ENCODE measurements at places on chromosomes 1 and 21.

- DNase-seq, result no peak
Observed at GRCh38 chr1:43831851-43832250, 101.8 kb upstream of the ARTN start.

DNA sequence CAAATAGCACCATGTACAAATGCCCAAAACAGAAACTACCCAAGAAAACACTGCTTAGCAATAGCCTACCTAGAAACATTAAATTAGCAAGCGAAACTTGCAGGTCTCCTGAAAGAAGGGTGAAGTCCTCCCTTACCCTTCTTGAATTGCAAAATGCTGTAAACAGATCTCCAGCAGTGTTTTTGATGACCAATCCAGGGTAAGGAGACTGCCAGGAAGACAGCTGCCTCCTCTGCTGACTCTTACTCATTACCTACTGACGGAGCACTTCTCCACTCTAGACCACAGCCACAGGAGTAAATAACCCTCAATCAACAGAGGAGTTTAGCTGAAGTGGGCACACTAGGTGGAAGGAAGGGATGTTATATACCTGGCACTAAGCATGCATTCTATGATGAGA, 32.2 kb upstream of the GADD45A start:
- no peak for DNase-seq

- DNase-seq, result peak; percentile 98
Observed at GRCh38 chr1:172821609-172822274, 162.8 kb downstream of the FASLG start.

DNA sequence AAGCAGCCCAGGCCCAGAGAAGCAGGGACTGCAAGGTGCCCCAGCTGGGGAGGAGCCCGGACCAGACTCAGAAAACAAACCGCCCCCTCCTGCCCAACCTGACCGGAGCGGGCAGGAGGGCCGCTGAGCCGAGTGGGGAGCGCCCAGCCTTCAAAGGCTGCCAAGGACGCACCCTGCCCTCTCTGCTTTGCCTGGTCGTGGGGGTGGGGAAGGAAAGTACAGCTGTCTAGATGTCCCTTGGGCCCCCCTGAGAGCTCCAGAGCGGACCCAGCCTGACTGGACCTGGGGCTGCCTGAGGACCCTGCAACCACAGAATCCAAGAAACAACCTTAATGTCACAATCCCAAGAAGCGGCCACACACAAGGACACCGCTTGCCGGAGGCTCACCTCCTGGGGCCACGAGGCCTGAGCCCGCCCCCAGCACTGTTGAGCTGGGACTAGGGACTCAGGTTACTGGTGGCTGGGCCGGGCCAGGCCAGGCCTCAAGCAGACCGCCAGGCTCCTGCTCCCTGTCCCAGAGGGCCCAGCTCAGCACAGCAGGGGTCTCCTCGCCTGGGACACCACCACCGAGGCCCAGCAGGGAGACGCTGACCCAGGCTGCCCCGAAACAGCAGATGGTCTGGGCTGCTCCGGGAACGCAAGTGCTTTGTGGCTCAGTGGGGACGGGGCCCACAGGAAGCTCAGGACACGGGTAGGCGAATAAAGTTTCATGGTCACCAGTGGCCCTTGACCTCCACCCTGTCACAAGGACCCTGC, 1.4 kb downstream of the DVL1 start:
- no peak for DNase-seq

GRCh38 chr1:2170211-2170610, 24.4 kb downstream of the FAAP20 start:
- no peak for DNase-seq

GRCh38 chr21:21969211-21969610, 971.0 kb downstream of the NCAM2 start:
- DNase-seq, result no peak

- DNase-seq, result no peak
Observed at GRCh38 chr1:96804648-96805047, 83.1 kb downstream of the PTBP2 start.

DNA sequence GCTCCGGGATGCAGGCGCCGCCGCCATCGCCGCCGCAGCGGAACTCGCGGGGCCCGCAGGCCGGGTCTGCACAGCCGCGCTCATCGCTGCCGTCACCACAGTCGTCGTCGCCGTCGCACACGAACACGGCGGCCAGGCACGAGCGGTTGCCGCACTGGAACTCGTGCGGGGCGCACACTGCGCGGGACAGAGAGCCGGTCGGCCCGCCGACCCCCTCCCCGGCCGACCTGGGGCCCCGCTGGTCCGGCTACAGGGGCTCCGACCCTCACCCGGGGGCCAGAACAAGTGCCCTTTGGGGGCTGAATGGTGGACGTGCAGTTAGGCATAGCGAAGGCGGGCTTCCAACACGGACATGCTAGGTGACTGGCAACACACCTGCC, 38.6 kb upstream of the MAGOH start:
- no peak for DNase-seq

DNA sequence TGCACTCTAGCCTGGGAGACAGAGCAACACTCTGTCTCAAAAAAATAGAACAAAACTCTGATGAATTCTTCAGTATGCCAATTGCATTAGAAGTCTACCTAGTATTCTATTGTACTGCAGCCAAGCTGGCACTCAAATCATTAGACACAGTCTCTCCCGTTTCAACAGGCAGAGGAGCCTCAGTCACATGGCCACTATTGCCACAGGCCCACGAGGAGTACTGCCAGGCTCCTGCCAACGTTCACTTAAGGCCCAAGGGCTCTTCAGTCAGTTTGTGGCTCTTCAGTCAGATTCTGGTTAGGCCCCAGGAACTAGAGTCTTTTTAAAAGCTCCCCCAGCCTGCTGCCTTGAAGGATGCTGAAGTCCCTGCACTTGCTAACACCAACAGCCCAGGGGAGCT, 73.4 kb downstream of the SH3BGR start:
- no peak for DNase-seq

DNA sequence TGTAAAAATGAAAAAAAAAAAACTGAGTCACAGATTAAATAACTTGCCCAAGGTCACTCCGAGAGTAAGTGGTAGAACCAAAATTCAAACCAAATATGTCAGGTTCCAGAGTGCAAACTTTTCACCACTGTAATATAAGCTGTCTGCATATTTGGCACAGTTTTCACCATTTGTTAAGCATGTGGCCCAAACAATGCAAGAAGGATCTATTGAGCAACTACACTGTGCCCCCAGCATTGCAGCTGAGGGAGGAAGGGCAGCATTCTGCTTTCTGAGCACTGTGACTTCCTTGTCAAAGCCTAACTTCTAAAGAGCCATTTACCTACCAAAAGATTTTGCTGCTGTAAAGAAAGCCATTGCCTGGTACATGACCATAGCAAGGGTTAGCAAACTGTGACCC, 133.4 kb downstream of the SYT2 start:
- DNase-seq, result no peak

- no peak for DNase-seq
Observed at GRCh38 chr21:27021801-27022200, 54.9 kb upstream of the ADAMTS5 start.

DNA sequence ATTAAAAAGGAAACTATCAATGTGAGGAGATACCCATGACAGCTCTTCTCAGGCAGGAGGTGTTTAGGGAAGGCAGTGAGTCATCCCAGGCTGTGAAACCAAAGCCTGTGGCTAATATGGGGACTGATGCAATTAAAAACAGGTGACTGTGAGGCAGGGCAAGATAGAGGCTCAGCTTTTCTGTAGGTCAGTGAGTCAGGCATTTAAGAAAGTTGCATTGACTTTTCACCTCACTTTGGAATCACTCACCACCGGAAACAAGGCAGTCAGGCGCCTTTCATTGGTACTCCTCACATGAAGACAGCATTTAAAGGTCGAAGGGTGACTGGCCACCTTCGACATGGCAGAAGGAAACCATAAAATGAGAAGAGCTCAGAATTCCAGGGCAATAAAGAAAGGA, 54.5 kb downstream of the PAPPA2 start:
- DNase-seq, result no peak

- no peak for DNase-seq
Observed at GRCh38 chr1:30024411-30025195, 698.8 kb downstream of the MATN1 start.

DNA sequence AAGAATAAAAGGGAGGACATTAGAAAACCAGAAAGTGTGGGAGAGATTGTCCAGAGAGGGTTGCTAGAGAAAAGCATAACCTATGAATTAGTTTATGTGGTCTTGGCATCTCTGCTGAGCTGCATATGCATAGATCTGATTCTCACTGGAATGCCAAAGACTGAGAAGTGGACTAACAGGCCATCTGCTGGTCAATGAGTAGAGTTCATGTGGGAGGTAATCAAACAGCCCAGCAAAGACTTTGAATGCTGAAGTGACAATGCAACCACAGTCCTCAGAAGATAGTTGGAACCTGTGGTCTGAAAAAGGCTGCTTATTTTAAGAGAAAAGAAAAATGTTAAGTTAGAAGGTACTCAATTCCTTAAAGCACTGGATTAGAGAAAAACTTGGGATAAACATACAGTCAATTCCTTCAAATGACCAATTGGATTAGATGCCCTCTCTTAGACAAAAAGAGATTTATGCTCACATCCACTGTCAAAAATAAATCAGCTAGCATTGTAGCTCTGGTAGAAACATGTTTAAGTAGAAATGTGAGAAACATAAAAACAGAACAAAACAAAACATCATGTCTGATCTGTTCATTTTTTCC, 382.8 kb downstream of the AMY1C start:
- peak; percentile 26 for DNase-seq

DNA sequence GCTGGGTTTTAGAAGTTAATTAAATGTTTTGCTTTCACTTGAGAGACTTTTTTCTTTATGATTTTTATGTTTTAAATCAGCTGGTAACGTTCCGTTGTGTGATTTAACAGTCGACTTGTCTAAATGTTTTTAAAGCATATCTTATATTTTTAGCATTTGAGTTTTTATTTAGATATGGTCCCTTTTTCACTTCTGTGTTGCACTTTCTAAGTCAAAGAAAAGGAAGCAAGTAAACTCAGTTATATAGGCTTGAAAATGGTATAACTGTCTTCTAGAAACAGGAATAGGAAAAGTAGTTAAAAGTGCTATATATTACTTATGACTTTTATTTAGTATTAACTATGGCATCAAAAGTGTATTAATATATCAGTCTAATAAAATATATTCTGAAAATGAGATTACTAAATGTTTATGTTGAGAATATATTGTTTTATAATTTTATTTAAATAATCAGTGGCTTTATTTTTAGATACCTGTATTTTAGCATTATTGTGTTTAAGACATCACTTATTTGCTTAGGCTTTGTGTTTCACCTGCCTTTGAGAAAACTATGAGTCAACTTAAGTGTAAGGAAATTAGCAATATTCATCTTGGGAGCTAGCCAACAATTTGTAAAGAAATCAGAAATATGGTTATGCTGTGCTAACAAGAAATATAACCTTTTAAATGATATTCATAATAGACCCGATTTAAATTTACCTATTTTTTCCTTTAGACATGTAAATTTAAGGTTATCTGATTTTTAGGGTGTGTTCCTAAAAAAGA, 60.5 kb downstream of the RABGAP1L start:
- DNase-seq, result no peak

GRCh38 chr1:65821386-65821785, 28.7 kb downstream of the PDE4B start:
- DNase-seq, result no peak

- DNase-seq, result no peak
Observed at GRCh38 chr1:157482174-157482573, 70.1 kb downstream of the FCRL5 start.

GRCh38 chr1:60672449-60672848, 409.9 kb upstream of the NFIA start:
- DNase-seq, result no peak

GRCh38 chr1:41416552-41417334, 55.5 kb downstream of the FOXO6 start:
- DNase-seq, result peak; percentile 58

DNA sequence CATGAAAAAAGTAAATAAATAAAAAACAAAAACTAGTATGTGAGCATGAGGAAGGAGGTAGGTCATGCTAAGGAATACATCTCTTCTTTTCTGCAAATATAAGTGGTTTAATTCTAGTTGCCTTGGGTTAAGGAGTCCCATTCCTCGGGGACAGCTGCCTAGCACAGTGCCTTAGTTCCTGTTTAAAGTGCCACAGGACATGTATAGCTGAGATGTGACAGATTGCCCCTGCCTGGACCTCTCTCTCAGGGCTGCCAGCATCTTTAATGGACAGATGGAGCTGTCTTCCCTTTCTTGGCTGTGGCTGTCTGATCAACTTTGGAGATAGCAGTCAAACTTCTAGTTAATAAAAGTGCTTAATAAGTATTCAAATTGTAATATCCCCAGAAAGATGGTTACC, 50.0 kb downstream of the TSEN15 start:
- no peak for DNase-seq

GRCh38 chr1:9438431-9439073, 100.7 kb upstream of the SLC25A33 start:
- no peak for DNase-seq

GRCh38 chr1:43282220-43283195, 2.9 kb downstream of the C1orf210 start:
- no peak for DNase-seq

GRCh38 chr21:22890656-22891055, 1892.4 kb downstream of the NCAM2 start:
- no peak for DNase-seq

- DNase-seq, result peak; percentile 64
Observed at GRCh38 chr1:115980998-115981993, 5.0 kb downstream of the SLC22A15 start.

- DNase-seq, result no peak
Observed at GRCh38 chr21:42157606-42158310, 61.2 kb upstream of the ABCG1 start.

DNA sequence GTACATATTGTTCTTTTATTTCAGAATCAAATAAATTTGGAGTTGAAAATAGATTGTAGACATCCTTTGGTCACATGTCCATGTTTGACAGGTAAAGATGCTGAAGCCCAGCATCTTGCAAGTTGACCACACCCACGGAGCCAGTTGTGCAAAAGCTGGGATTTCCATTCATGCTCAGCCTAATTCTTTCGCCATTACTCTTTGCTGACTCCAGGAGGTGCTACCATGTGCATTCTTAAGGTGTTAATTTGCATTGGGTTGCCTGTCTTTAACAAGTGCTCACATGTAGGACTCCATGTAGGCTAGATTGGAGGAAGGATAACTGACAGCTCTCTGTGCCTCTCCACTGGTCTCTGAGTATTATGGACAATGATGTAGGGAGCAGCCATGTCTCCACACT, 660.7 kb downstream of the LMO4 start:
- no peak for DNase-seq

DNA sequence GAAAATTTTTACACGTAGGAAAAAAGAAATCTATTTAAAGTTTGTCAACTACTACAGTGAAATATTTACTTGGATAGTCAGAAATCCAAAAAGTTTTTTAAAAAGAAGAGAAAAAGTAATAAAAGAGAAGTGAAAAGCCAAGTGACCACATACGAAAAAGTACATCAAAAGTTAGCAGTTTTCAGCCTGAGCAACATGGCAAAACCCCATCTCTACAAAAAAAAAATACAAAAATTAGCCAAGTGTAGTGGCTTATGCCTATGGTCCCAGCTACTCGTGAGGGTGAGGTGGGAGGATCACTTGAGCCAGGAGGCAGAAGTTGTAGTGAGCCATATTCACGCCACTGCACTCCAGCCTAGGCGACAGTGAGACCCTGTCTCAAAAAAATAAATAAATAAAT, 5.2 kb upstream of the MR1 start:
- DNase-seq, result no peak

GRCh38 chr1:161768986-161769672, 3.0 kb downstream of the ATF6 start:
- DNase-seq, result no peak

- no peak for DNase-seq
Observed at GRCh38 chr1:208202333-208202995, 41.7 kb downstream of the PLXNA2 start.

GRCh38 chr1:225845571-225846259, 35.8 kb downstream of the EPHX1 start:
- DNase-seq, result peak; percentile 75

- no peak for DNase-seq
Observed at GRCh38 chr1:64001038-64001437, 202.4 kb upstream of the UBE2U start.

Measured in hematopoietic multipotent progenitor cell treated with erythropoietin and hydrocortisone succinate and interleukin-3 and kit ligand, for 8 days (in vitro differentiated cells).